ENCODE measurements at places on chromosomes 1 and 21. TPM values are rescaled to one million over a fixed set of nuclear protein-coding genes. Genes with fewer than 3 reads are reported as not detected.

- no peaks in the 10 kb centered on the region for H3K27me3 ChIP-seq
- H3K36me3 ChIP-seq, result no peaks in the 10 kb centered on the region
- no peak overlapping the region for H3K27ac ChIP-seq
- no peak overlapping the region for H3K4me3 ChIP-seq
- DNase-seq, result no peak
Measured at GRCh38 chr1:244494653-244495052, 33.6 kb downstream of the CATSPERE start.

DNA sequence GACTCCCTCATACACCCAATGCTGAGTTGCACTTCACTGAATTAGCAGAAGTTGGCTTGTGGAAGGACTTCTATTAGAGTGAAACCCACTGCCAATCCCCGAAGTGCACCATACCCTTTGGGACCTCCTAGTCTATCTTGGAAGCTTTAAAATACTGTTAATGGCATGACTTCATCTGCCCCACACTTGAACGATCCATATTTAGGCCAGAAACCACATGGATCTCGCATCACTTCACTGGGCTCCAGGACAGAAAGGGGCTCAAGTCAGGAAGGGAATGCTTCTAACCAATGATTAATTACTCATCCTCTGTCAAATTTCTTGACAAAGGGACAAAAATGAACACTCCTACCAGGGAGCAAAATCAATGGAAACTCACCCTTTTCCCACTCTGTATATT is 69.1 kb downstream of the BCAR3 start:
- no peak overlapping the region for H3K4me3 ChIP-seq
- H3K27me3 ChIP-seq, result no peaks in the 10 kb centered on the region
- H3K27ac ChIP-seq, result no peak overlapping the region
- peaks cover 50% of the 10 kb centered on the region for H3K4me1 ChIP-seq
- no peak for DNase-seq

GRCh38 chr1:77891200-77891599 is 2.8 kb downstream of the NEXN start:
- DNase-seq, result no peak
- peaks cover 19% of the 10 kb centered on the region for H3K4me1 ChIP-seq
- H3K4me3 ChIP-seq, result no peak overlapping the region
- H3K27ac ChIP-seq, result no peak overlapping the region
- no peaks in the 10 kb centered on the region for H3K27me3 ChIP-seq

DNA sequence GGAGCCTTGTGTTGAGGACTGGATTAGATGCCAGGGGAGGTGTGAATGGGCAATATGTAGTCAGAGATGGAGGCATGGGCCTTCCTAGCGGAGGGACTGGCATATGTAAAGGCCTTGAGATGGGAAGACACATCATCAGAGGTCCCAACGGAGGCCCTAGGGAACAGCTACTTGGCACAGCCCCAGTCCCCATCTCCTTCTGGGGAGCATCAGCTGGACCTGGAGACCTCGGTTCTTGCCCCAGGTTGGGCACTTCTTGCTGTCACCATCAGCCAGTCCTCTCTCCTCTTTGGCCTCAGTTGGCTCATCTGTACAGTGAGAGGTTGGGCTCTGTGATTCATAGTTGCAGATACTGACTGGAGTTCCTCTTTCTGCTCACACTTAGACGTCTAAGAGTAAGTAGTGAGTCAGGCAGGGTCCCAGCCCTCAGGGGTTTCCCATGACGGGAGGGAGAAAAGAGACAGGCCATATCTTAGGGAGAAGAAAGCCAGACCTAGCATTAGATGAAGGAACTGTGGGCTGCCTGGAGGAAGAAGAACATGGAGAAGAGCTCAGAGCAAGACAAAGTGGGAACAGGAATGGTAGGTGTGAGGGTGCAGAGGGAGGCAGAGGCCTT is 3.4 kb upstream of the MARCKSL1 start:
- H3K4me1 ChIP-seq, result peaks cover 4% of the 10 kb centered on the region
- no peak for DNase-seq
- no peak overlapping the region for H3K27ac ChIP-seq
- H3K36me3 ChIP-seq, result peaks cover 2% of the 10 kb centered on the region
- H3K4me3 ChIP-seq, result no peak overlapping the region

DNA sequence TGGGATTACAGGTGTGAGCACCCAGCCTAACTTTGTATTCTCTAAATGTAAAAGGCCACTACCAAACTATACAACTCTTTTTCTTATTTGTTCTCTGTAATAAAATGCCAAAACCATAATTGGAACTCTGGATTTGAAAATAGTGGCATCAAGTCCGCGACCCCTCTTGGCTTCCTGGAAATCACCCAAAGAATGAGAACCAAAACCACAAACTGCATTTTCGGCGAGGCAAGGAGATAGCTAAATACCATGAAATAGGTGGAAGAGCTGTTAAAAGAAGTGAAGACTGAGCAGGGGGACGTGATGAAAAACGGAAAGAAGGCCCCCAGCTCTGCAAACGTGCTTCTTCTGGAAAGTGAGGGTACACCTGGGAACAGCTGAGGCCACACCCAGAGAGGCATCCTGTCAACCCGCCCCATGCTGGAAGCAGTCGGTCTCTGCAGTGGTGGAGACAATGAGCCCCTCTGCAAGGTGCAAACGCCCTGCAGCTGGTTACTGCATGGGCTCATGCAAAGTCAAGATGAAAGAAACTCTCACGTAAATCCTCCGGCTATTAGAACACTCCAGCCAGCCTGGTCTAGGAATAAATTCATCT is 22.5 kb downstream of the VPS26C start:
- no peaks in the 10 kb centered on the region for H3K4me1 ChIP-seq
- no peaks in the 10 kb centered on the region for H3K27me3 ChIP-seq

DNA sequence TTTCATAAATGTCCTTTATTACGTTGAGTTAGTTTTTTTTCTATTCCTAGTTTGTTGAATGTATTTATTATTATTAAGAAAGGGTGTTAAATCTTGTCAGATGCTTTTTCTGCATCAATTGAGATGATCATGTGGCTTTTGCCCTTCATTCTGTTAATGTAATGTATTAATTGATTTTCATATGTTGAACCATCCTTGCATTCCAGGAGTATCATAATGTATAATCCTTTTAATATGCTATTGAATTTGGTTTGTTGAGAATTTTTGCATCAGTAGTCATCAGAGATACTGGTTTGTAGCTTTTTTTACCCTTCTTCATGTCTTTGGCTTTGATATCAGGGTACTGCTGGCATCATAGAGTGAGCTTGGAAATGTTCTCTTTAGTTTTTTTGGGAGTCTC is 100.0 kb downstream of the POFUT2 start:
- peaks cover 24% of the 10 kb centered on the region for H3K36me3 ChIP-seq
- no peak overlapping the region for H3K27ac ChIP-seq
- peaks cover 9% of the 10 kb centered on the region for H3K4me1 ChIP-seq
- no peaks in the 10 kb centered on the region for H3K27me3 ChIP-seq
- DNase-seq, result no peak

DNA sequence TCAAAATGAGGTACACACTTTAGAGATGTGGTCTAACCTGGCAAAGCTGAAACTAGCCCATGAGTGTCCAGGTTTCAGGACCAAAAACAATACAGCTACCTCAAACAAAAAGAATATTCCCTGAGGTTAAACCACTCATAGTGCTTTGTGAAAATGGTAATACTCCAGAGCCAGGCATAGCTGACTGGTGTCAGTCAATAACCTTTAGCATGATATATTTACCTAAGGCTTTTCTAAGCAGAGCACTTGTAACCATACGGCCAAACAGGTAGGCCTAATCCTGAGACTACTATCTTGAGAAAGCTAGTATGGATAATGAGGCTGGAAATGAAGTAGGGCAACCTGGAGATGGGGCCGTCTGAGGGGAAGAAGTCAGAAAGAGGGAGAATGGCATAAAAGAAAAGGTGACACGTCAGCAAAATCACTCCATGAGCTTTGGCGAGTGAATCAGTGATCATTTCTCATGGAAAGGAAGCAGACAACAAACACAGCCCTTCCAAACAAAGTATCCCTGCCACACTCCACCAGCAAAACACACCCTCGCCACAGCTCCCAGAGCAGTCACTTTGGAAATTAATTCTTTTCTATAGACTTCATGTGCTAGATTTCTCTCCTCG is 1.7 kb upstream of the LRRC52 start:
- no peaks in the 10 kb centered on the region for H3K27me3 ChIP-seq
- H3K27ac ChIP-seq, result no peak overlapping the region
- H3K4me1 ChIP-seq, result no peaks in the 10 kb centered on the region
- H3K4me3 ChIP-seq, result no peak overlapping the region

- H3K4me3 ChIP-seq, result no peak overlapping the region
- no peak overlapping the region for H3K27ac ChIP-seq
- no peaks in the 10 kb centered on the region for H3K4me1 ChIP-seq
- H3K36me3 ChIP-seq, result no peaks in the 10 kb centered on the region
Measured at GRCh38 chr1:183577897-183578465, 12.3 kb downstream of the NCF2 start.

- peaks cover 54% of the 10 kb centered on the region for H3K27me3 ChIP-seq
- no peaks in the 10 kb centered on the region for H3K4me1 ChIP-seq
- H3K36me3 ChIP-seq, result no peaks in the 10 kb centered on the region
- H3K27ac ChIP-seq, result no peak overlapping the region
- no peak for DNase-seq
Measured at GRCh38 chr1:30830537-30830936, 73.0 kb upstream of the LAPTM5 start.

GRCh38 chr1:198967566-198967965 is 328.7 kb downstream of the PTPRC start:
- DNase-seq, result no peak
- H3K27ac ChIP-seq, result no peak overlapping the region
- no peaks in the 10 kb centered on the region for H3K36me3 ChIP-seq

DNA sequence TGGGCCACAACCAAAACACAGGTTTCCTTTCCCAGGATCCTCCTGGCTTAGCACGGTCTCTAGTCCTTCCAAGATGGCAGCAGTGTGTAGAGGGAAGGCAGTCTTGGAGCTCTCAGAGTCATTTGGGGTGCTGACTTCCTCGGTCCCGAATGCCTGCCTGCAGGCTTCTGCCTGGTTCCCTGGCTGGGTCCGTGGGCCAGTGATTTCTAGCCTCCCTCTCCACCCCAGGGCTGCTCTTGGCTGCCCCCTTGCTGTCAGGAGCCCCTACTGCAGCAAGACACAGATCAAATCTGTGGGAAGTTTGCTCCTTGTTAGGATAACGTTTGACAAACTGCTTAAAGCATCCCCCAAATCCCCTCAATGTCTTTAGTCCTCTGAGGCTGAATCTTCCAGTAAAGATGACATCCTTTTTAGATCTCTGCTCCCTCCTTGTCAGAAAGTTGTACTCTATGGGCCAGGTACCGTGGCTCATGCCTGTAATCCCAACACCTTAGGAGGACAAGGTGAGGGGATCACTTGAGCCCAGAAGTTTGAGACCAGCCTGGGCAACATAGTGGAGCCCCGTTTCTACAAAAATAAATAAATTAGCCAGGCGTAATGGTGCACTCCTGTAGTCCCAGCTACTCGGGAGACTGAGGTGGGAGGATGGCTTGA is 272.5 kb downstream of the RRAGC start:
- H3K27ac ChIP-seq, result no peak overlapping the region
- H3K4me3 ChIP-seq, result no peak overlapping the region
- DNase-seq, result peak; percentile 41
- H3K36me3 ChIP-seq, result no peaks in the 10 kb centered on the region

- DNase-seq, result peak; percentile 49
- H3K27ac ChIP-seq, result no peak overlapping the region
- H3K4me3 ChIP-seq, result no peak overlapping the region
- peaks cover 11% of the 10 kb centered on the region for H3K4me1 ChIP-seq
Measured at GRCh38 chr1:23083714-23084480, 64.6 kb downstream of the KDM1A start.

DNA sequence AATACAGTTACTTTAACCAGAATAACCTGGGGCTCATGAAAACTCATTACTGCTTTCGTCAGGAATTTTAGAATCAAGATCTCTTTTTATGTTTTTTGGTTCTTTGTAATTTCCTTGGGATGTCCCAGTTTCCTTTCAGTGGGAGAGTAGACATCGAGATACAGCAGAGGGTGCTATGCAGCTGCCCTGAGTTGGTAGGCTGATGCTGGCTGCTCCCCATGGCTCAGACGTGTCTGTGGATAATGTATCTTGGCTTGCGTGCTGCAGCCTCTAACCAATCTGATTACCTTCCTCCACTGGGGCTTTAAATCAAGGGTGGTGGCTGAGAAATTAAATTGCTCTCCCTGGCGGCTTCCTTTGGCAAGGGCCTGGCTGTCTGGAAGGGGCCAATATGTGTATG is 253.7 kb downstream of the CACNA1E start:
- no peaks in the 10 kb centered on the region for H3K4me1 ChIP-seq
- no peak for DNase-seq

DNA sequence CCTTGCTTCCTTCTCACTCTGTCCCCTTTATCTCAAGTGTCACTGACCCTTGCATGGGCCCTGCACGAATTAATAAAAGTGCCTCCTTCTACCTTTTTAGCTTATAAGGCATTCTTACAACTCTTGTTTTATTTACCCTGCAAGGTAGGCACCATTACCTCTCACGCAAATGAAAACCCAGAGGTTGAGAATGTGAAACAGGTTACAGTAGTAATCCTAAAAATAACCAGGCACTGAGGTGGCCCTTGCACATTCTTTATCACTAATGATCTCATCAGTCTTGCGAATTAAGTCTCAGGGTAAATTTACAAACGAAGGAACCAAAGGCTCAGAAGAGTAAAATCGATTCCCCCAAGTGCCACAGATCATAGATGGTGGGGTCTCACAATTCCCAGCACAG is 3.7 kb downstream of the GLIS1 start:
- DNase-seq, result no peak
- H3K27ac ChIP-seq, result no peak overlapping the region
- H3K27me3 ChIP-seq, result peaks cover 46% of the 10 kb centered on the region
- peaks cover 11% of the 10 kb centered on the region for H3K4me1 ChIP-seq

GRCh38 chr21:35395728-35396127 is 346.6 kb upstream of the RUNX1 start:
- H3K27ac ChIP-seq, result peak overlapping the region; percentile 53
- peak; percentile 51 for DNase-seq
- H3K27me3 ChIP-seq, result no peaks in the 10 kb centered on the region
- no peaks in the 10 kb centered on the region for H3K36me3 ChIP-seq

GRCh38 chr1:1335283-1335682 is 4.2 kb downstream of the TAS1R3 start:
- H3K27me3 ChIP-seq, result no peaks in the 10 kb centered on the region
- H3K4me3 ChIP-seq, result no peak overlapping the region
- no peak for DNase-seq

- H3K27ac ChIP-seq, result no peak overlapping the region
- H3K36me3 ChIP-seq, result no peaks in the 10 kb centered on the region
- H3K27me3 ChIP-seq, result no peaks in the 10 kb centered on the region
- DNase-seq, result no peak
Measured at GRCh38 chr1:111961016-111961415, 28.5 kb downstream of the KCND3 start.

OR6P1 gene
- not detected for polyA plus RNA-seq

HLX gene
- 7.5 TPM for polyA plus RNA-seq

DCST2 gene
- 0.29 TPM for polyA plus RNA-seq

S100A7 gene
- not detected for polyA plus RNA-seq

ATAD3C gene
- not detected for polyA plus RNA-seq

ACBD6 gene
- 53.2 TPM for polyA plus RNA-seq

OR2C3 gene
- polyA plus RNA-seq, result not detected

DHCR24 gene
- polyA plus RNA-seq, result 214 TPM

PGLYRP3 gene
- not detected for polyA plus RNA-seq

NCF2 gene
- polyA plus RNA-seq, result 0.03 TPM

ZMYND12 gene
- polyA plus RNA-seq, result 0.40 TPM

DFFB gene
- 11.8 TPM for polyA plus RNA-seq
